Muscle of back (tissue), 13 donors: ENCODE measurements at places on chromosomes 11 and 22. TPM values are rescaled to one million over a fixed set of nuclear protein-coding genes. Genes with fewer than 3 reads are reported as not detected.

GRCh38 chr11:26599425-26599824 is 27.4 kb upstream of the MUC15 start:
- no peak for DNase-seq

DNA sequence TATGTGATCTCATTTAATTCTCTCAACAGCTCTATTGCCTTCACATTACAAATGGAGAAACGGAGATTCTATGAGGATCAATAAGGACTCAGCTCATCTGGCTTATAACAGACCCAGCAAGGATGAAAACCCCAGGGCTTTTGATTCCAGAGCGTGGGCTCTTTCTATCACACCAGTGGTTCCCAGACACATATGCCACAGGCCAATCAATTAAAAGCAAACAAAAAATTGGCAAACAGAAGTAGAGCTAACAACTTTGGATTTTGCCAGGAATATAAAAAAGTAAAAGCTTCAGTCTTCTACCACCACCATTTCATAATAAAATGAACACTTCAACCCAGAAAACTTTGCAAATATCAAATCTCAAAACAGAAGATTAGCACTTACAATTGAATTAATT is 71.1 kb upstream of the FAT3 start:
- no peak for DNase-seq

- DNase-seq: no peak
These were observed 59.2 kb downstream of the DDIAS start for GRCh38 chr11:82960779-82961143.

DNA sequence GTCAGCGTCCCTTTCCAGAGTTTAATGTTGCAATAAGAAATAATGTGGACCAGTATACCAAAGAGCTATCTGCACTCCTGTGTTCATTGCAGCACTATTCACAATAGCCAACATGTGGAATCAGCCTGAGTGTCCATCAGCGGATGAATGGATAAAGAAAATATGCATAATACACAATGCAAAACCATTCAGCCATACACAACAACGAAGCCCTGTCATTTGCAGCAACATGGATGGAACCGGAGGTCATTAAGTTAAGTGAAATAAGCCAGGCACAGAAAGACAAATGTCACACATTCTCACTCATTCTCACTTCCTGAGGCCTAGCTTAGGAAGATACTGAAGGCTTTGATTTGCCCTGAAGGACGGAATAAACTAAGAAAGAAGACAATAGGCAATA is 22.1 kb downstream of the SLC5A4 start:
- DNase-seq: no peak

- no peak for DNase-seq
These were observed 1214.3 kb upstream of the RAG2 start for GRCh38 chr11:37812281-37812880.

GRCh38 chr11:36098087-36098486 is 154.2 kb downstream of the LDLRAD3 start:
- DNase-seq: no peak

DNA sequence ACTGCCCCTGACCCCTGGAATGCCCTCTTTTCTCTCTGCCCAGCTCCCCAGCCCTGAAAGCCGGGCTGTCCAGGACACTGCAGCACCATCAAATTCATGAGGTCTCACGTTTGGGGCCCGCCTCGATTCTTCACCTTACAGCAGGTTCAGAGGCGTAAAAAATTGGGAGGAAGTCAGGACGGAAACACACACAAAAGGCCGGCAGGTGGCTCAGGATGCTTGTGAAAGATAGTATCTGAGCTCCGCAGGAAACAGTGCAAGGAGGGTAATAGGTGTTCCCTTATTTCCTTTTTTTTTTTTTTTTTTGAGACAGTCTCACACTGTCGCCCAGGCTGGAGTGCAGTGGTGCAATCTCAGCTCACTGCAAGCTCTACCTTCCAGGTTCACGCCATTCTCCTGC is 4.1 kb downstream of the RFPL2 start:
- DNase-seq: no peak

DNA sequence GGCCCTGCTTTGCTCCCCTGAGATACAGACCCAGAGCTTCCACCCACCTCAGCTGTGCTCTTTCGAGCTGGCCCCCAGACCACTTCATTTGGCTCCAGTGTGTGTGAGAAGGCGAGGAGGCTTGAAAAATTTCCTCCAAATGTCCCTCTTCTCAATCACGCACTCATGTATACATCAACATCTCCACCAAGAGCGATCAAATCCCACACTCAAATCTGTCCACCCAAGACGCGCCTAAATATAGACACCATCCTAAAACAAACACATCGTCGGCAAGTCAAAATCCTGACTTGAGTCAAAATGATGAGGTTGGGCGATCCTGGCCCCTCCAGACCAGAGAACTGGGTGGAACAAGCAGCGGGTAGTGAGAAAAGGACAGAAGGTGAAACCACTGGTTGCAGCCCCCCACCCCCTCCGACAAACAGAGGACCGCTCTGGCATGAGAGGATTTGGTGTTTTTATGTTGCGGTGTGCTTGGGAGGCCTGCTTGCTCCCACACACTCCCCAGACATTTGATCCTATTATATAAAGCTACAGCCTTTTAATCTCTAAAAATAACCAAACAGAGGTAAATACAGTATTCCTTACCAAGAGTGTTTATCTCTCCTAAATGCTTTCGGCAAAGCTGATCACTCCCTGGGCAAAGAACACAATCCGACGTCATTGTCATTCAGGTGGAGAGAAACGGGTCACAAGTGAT is 10.2 kb downstream of the MN1 start:
- no peak for DNase-seq

- DNase-seq: no peak
These were observed 755.7 kb downstream of the KCNA4 start for GRCh38 chr11:29260939-29261705.

DNA sequence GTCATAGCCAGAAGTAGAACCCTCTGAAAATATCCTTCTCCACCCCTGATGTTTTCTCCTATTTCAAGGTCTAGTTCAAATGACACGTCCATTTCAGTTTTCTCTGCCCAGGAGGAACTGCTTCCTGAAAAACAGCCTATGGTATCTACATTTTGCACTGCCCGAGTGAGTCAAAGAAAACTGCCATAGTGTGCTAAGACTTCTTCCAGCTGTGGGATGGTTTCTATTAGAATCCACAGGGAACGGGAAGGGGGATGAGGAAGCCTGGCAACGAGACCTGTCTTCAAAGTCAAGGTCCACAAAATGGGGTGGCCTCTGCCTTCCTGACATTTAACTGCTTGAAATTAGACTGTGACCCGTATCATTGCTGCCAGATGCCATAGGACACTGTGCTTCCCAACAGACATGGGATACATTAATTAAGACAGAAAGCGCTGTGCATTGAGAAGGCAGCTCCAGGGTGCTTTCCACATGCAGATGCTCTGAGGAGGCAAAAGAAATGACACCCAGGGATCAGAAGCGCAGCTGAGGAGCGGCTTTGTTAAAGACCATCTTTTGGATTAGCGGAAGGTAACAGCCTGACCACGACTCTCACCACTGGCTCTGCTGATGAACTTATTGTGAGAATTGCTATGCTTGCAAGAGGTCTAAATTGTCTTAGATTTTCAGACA is 39.4 kb upstream of the NUP50 start:
- DNase-seq: no peak

DNA sequence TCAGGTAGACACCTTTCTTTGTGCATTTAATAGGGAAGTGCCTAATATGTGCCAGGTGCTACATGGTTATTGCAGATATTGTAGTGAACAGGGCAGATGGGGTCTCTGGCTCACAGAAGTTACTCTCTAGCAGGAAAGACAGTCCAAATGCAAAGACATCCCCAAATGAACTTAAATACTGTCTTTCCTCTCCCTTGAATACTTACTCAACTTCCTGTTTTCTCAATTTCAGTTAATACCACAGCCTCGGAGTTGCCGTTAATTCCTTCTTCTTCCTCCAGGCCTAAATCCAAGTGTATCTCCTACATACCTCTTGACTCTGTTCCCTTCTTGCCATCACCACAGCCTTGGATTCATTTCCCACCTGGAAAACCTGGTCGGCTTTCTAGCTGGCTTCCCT is 134.3 kb upstream of the SESN3 start:
- DNase-seq: no peak

DNA sequence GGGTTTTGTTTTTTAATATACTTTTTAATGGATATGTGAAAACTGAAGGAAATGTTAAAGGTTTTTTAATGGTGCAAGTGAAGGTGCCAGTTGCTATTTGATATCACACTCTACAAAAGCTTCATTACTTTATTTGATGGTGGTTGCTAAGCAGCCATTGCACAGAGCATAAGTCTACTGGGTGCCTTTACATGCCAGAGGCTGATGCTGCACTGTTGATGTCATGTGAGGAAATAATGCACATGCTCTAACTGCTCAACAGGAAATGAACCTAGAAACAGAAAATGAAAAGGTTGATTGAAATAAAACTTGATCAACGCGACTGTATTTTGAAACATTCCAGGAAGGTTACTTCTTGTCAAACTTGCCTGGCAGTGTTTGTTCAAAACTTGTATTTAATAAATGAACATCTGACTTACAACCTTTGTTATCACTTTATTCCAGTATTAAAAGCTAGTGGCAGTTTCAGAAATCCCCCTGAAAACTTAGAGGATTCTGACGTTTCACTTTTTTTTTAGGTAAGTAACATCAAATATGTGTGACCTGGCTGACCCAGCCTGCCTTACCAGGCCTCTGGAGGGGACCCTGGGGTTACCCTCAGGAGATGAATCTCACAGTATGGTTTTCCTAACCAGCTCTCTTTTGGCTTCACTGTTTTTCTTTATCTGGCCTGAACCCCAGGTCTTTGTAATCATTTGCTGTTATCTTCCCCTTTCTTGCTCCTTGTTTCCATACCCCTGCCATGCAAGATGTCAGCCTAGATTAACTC is 2.4 kb upstream of the ATP5MG start:
- DNase-seq: no peak

GRCh38 chr11:16758382-16759024 is 20.1 kb downstream of the C11orf58 start:
- DNase-seq: no peak

GRCh38 chr11:36360318-36360717 is 64.2 kb downstream of the PRR5L start:
- no peak for DNase-seq

GRCh38 chr11:75689863-75690609 is 21.2 kb upstream of the MAP6 start:
- DNase-seq: no peak

DNA sequence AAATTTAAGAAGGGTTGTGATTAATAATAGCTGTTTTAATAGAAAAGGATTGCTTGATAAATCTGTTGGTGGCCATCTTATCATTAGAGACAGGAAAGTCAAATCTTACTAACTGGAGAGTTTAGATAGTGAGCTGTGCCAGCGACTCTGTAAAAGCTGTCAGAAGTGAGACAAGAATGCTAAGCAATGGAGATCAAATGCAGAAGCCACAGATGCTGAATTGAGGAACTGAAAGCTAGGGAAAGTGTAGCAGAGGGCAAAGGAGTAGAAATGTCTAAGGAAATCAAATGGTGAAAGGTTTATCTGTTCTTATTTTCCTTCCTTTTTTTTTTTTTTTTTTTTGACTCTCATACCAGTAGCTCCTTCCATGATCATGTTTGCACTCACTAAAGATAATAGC is 13.7 kb downstream of the MS4A13 start:
- DNase-seq: peak; percentile 13

- no peak for DNase-seq
These were observed 21.1 kb downstream of the FAM76B start for GRCh38 chr11:95768521-95768920.

DNA sequence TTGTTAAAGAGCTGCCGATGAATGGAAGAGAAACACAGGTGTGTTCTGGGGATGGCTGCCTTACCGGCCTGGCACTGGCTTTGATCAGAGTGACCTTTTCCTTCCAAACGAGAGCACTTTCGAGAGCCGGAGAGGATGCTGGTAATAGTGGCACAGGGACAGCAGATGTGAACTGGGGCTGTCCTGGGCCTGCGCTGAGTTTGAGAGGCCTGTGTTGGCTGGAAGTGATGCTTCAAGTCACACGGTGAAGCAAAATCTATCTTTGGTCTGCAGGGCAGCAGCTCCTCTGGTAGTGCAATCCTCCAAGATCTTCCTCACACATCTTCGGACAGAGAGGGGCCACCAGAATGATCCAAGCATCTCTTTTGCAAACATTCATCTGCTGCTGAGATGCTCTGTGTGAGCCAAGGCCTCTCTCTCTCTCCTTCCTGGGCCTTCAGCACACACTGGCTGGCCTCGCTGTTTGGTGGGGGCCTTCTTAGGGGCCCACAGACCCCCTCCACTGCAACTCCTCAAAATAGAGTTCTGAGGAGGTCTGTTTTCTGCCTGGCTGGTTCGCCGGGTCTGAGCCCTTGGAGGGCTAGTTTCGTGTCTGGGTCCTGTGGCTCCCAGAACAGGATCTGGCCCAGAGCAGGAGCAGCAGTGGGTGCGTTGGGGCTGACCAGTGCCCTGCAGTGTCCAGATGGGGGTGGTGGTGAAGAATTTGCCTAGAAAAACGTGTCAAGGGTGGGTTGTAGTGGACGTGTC is 6.4 kb downstream of the MPPED1 start:
- no peak for DNase-seq

DNA sequence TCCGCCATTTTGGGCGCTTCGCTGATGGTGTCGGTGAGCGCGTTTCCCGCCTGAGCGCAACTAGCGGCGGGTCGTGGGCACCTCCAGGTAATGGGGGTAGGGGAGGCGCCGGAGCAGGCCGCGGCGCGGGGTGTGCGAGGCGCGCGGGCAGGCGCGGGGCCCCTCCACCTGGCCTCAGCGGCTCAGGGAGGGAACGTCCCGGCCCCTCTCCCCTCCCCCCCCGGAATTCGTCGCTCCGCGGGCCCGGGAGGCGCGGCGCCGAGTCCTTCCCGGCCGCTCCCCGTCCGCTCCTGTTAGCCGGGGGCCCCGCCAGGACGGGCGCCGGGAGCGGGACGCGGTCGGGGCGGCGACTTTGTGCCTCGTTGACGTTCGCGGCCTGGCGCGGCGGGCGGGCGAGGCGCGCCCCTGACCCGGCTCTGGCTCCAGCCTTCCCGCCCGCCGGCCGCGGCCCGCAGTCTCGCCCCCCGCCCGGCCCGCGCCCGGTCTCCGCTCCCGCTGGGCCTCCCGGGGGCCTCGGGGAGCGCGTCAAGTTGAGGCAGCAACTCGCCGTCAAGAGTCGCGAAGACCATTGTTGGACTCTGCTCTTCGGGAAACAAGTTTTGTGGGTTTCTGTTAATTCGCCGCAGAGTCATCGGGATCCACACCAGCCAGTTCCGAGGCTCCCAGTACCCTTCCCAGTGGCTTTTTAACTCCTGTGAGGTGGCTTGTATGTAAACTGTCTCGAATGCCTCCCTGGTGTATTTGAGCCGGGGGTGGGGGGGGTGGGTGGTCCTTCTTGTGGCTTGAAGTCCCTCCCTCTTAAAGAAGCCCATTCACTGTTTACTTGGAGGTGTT is at the start of gene PPP6R3:
Gene PPP6R3 (plus strand): TSS at position 12 of the 834 bp plus-strand sequence. CDS start 76,913 bp downstream, outside the sequence.
- DNase-seq: peak; percentile 63

- DNase-seq: no peak
These were observed 15.1 kb downstream of the OR51E1 start for GRCh38 chr11:4658629-4659445.

GRCh38 chr22:23067691-23068090 is 2.6 kb upstream of the GNAZ start:
- no peak for DNase-seq

GRCh38 chr11:128496692-128497060 is 90.7 kb downstream of the ETS1 start:
- DNase-seq: no peak

The GVQW3 gene
- polyA plus RNA-seq: 3.0 TPM

The GPHA2 gene
- 0.45 TPM for polyA plus RNA-seq

The MPZL3 gene
- polyA plus RNA-seq: 1.3 TPM

The SLC29A2 gene
- 20.2 TPM for polyA plus RNA-seq

The GALNT18 gene
- polyA plus RNA-seq: 8.2 TPM

The HORMAD2 gene
- polyA plus RNA-seq: not detected

The SERPIND1 gene
- not detected for polyA plus RNA-seq

The SHISA8 gene
- not detected for polyA plus RNA-seq

The TEX12 gene
- 0.30 TPM for polyA plus RNA-seq
